Activated T-helper 17 cell treated with anti-CD3 and anti-CD28 coated beads, Interleukin-2, amount 50 U/mL, for 72 hours (primary cell): ENCODE measurements at places on chromosomes 7 and 10. TPM values are rescaled to one million over a fixed set of nuclear protein-coding genes. Genes with fewer than 3 reads are reported as not detected.

Gene GDF2
- total RNA-seq = not detected

Gene TSPAN14
- 64.5 TPM for total RNA-seq

Gene TSPAN12
- total RNA-seq = not detected

Gene LIPJ
- not detected for total RNA-seq

DNA sequence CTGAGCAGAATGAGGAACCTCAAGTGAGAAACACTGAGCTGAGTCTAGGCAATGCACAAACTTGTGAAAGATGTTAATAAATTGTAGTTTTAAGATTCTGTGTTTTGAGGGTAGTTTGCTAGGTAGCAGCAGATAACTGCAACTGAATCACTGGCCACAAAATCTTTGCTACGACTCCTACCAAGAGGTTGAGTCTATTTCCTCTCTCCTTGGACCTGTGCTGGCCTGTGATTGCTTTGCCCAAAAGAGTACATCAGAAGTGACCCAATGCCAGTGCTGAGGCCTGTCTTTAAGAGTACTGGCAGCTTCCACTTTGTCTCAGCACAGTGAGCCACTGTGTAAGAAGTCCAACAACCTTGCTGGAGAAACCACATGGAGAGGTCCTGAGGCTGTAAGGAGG, 11.9 kb upstream of the TSPAN13 start:
- peak; percentile 29 for ATAC-seq

- ATAC-seq = no peak
Measured at GRCh38 chr7:20190560-20191390, 26.4 kb downstream of the MACC1 start.
